ENCODE measurements at places on chromosomes 4 and X.

GRCh38 chr4:6990661-6991060, 52.5 kb upstream of the TADA2B start:
- DNase-seq, result no peak

GRCh38 chrX:40104630-40104984, 6.8 kb upstream of the BCOR start:
- peak; percentile 65 for DNase-seq

DNA sequence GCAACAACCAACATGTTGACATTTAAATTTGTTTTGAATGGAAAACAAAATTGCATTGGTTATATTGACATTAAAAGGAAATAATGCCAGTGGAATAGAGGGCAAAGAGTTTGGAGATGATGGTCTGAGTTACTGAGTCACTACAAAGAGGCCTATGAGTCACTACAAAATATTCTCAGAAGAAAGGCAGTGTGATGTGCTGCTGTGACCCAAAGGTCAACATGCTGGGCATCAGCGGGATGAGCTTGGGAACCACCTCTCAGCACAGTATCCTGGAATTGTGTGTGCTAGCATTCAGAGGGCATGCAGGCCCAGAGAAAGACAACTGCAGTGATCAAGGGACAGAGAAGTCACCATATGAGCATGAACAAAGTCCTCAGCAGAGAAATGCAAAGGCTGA, 2.8 kb downstream of the CMC4 start:
- peak; percentile 82 for DNase-seq

GRCh38 chr4:57220172-57220571, 110.0 kb upstream of the IGFBP7 start:
- no peak for DNase-seq

GRCh38 chrX:125402807-125403206, 83.1 kb downstream of the TEX13C start:
- DNase-seq, result no peak

- peak; percentile 73 for DNase-seq
Observed at GRCh38 chr4:156830351-156830750, 141.2 kb downstream of the PDGFC start.

GRCh38 chr4:25163196-25163595, 2.9 kb upstream of the SEPSECS start:
- no peak for DNase-seq

Measured in PC-3 (cell line).